Activated CD4-positive, alpha-beta T cell treated with anti-CD3 and anti-CD28 coated beads for 36 hours (primary cell): ENCODE measurements at places on chromosomes 6 and 20.

DNA sequence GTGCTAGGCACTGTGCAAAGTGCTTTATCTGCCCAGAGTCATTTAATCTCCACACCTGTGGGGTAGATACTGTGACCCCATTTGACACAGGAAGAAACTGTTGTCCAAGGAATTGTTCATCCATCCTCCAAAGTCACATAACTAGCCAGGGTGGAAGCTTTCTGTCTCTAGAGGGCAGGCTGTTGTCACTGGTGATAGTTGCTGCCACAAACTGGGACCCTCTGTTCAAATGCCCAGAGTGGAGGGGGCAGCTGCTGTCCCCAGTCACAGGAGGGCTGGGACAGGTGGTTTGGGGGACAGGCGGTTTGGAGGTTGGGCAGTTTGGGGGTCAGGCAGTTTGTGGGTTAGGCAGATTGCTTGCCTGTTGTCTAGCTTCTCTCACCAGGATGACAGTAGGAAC lies 16.1 kb upstream of the TMEM242 start:
- no peak overlapping the region for H3K27ac ChIP-seq
- H3K4me3 ChIP-seq: no peak overlapping the region
- H3K27me3 ChIP-seq: peaks cover 25% of the 10 kb centered on the region
- H3K4me1 ChIP-seq: no peaks in the 10 kb centered on the region

DNA sequence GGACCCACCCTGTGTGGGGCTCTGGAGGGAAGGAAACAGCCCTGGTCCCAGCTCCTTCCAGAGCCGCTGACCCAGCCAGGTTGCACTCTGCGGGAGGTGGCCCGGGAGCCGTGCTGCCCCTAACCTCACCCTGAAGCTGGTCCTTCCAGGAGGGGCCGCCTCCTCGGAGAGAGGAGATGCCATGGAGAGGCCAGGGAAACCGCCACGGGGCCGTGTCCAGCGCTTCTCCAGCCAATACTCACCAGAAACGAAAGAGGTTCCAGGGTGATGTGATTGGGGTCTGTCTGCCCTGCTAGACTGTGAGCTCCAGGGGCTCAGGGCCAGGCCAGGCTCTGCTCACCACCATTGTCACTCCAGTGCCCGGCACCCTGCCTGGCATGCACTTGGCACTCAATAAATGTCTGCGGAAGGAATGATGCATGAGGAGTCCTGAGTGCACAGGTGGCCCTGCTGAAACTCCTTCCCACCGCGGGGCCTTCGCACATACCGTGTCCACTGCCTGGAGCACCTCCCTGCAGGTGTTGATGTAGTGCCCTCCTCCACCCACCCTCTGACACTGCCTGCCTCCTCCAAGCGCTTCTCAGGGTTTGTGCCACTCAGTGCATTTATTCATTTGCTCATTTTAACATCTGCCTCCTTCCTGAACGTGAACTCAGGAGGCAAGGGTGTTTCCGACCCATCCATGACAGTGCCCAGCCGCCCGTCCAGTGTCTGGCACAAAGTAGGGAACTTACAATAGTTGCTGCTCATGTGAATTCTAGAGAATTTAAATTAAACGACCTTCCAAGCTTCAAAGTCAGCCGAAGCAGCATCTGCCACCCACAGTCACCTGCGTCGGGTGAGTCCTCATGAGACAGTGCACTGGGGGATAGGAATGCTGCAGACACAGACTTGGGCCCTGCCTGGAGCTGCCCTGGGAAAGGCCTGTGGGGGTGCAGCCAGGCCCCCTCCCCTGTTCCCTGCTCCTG lies 30.3 kb downstream of the RBM38 start:
- H3K27ac ChIP-seq: no peak overlapping the region
- peaks cover 18% of the 10 kb centered on the region for H3K4me1 ChIP-seq
- H3K4me3 ChIP-seq: no peak overlapping the region
- no peaks in the 10 kb centered on the region for H3K36me3 ChIP-seq
- H3K27me3 ChIP-seq: no peaks in the 10 kb centered on the region

DNA sequence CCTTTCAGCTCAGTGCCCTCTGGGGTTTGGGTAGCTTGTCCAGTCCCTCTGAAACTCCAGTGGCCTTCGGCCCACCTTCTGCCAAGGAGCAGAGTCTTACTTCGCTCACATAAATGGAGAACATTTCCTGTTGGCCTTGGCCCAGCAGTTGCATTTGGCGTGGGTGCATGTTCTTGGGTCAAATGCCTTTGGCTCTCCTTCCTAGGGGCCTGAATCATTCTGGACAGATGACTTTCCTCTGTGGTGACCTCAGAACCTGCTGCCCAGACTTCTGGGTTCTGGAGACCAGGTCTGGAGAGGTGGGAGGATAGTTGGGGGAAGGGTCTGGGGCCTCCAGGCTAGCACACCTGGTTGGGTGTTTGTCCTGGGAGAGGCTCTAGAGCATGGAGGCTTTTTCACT lies 29.3 kb downstream of the BCAS4 start:
- H3K27me3 ChIP-seq: no peaks in the 10 kb centered on the region
- no peak overlapping the region for H3K4me3 ChIP-seq
- peaks cover 8% of the 10 kb centered on the region for H3K36me3 ChIP-seq
- DNase-seq: no peak
- no peak overlapping the region for H3K27ac ChIP-seq
- no peaks in the 10 kb centered on the region for H3K4me1 ChIP-seq

DNA sequence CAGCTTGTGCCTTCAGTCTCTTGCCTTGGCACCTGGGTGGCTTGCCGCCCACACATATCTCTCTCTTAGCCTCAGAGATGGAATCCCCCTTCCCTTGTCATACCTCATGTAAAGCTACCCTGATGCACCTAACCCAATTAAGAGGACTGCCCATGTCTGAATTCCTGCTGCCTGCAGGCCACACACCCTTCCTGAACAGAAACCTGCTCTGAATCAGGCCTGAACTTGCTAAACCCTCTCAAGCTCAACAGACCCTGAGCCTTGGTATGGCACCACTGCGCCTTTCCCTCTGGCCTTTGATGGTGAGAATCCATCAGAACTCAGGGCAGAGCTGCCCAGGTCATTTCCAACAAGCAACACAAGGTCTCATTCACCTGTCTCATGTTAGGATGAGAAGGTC lies 5.2 kb downstream of the RAET1G start:
- H3K4me1 ChIP-seq: peaks cover 2% of the 10 kb centered on the region
- no peak overlapping the region for H3K27ac ChIP-seq
- H3K27me3 ChIP-seq: peaks cover 30% of the 10 kb centered on the region
- H3K36me3 ChIP-seq: no peaks in the 10 kb centered on the region
- DNase-seq: no peak

DNA sequence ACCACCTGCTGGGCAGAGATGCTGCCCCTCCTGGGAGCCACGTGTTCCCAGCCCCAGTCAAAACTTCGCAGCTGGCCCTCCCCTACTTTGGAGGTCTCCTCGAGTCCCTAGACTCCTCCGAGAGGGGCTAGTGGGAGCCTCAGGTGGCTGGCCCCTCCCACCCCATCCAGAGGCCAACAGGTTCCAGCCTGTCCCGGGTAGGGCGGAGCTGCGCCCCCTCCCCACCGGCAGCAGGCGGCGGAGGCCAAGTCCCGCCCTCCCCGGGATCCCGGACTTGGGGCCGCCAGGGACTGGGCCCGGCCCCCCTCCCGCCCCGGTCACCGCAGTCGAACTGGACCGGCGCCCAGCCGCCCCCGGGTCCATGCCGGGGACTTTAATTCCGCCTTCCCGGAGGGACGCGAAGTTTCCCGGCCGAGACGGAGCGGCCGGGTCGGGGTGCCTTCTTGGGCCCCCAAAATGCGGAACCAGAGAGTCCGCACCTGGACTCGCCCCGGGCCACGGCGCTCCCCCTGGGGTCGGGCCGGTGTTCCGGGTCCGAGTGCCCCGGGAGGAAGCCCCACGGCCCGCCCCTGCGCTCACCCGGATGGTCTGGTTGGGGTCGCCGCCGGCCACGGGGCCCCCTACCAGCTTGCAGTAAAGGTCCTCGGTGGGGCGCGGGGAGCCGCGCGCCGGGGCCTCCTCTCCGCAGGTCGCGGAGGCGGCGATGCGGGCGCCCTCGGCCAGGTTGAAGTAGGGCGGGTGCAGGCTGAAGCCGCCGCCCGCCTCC lies 559 bp downstream of the LAMA5 start:
- no peak for DNase-seq
- no peaks in the 10 kb centered on the region for H3K36me3 ChIP-seq
- H3K27me3 ChIP-seq: peaks cover 17% of the 10 kb centered on the region
- H3K4me3 ChIP-seq: no peak overlapping the region
- H3K4me1 ChIP-seq: peaks cover 3% of the 10 kb centered on the region
- no peak overlapping the region for H3K27ac ChIP-seq

DNA sequence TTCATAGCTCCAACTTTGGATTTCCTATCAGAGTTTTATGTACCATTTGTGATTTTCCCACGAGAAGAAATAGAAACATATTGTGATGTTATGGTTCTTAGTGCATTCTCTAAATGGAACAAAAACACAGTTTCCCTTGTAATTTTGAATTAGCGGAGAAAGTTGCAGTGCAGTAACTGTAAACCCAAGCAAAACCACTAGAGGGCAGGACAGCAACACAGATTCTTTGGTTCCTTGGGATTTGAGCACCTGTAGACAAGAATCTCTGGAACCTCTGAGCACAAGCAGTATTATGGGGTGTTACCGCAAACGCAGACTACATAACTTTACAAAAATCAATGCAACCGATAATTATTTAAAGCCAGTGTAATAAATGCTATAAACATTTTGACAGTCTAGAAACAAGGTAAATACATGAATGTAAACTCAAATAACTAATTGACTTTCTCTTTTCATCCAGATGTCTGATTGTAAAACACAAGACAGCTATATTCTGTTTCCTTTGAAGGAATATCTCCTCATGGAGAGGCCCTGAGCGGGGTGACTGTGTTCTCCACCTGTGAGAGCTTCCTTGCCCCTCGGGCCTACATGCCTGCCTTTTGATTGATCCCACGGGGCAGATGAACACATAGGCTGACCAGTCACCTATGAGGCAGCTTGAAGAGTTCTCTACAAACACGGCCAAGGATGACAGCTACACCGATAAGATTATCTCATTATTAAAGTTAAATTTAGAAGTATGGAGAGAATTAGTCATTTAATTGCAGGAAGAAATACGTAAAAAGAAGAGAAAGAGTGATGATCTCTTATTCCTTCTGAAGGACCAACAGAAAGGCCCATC lies 67.5 kb upstream of the COL21A1 start:
- no peaks in the 10 kb centered on the region for H3K27me3 ChIP-seq
- no peak overlapping the region for H3K27ac ChIP-seq
- H3K4me3 ChIP-seq: no peak overlapping the region
- DNase-seq: peak; percentile 22

- no peak for DNase-seq
- no peak overlapping the region for H3K27ac ChIP-seq
- no peak overlapping the region for H3K4me3 ChIP-seq
- H3K27me3 ChIP-seq: peaks cover 11% of the 10 kb centered on the region
Observed at GRCh38 chr6:136539967-136540652, 10.1 kb downstream of the MAP7 start.

GRCh38 chr6:144413418-144413817 lies 128.3 kb downstream of the UTRN start:
- H3K27ac ChIP-seq: no peak overlapping the region
- no peaks in the 10 kb centered on the region for H3K27me3 ChIP-seq
- H3K36me3 ChIP-seq: peaks cover 7% of the 10 kb centered on the region
- no peak overlapping the region for H3K4me3 ChIP-seq
- no peak for DNase-seq

- peaks cover 10% of the 10 kb centered on the region for H3K4me1 ChIP-seq
- no peak overlapping the region for H3K27ac ChIP-seq
- H3K4me3 ChIP-seq: no peak overlapping the region
- no peak for DNase-seq
- H3K36me3 ChIP-seq: no peaks in the 10 kb centered on the region
Observed at GRCh38 chr6:34964564-34964963, 75.5 kb downstream of the ANKS1A start.
